AG08396 (cell line): ENCODE measurements at places on chromosomes 12 and 14.

DNA sequence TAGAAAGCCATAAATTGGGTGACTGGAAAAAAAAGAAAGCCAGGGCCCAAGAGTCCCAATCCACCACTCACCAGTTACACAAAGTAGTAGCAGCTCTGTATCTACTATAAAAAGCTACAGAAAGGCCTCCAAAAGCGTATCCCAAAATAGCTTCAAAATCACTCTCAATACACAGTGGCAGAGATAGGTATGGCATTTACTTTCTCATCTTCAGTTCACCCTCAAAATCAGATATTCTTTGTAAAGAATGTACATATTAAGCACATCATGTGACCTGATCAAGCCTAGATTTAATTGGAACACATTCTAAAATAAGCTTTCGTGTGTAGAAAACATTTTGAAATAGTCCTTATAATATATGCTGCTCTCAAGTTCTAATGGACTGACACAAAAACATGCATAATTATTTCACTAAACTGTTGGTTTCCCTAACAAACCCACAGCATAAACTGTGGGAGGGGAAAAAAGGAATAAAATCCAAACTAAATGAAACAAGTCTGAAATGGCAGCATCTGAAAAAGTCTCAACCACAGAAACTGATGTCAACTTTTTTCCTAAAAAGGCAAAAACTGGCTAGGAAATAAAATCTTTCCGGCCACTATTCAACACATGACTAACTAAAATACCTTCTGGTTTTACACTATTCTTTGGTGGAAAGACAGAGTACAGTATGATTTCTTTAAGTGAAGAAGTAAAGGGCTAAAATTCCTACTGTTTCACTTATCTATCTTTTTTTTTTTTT is 25.9 kb downstream of the UBE2N start:
- DNase-seq: no peak

GRCh38 chr12:124517260-124518050 is 50.0 kb downstream of the NCOR2 start:
- peak; percentile 63 for DNase-seq

DNA sequence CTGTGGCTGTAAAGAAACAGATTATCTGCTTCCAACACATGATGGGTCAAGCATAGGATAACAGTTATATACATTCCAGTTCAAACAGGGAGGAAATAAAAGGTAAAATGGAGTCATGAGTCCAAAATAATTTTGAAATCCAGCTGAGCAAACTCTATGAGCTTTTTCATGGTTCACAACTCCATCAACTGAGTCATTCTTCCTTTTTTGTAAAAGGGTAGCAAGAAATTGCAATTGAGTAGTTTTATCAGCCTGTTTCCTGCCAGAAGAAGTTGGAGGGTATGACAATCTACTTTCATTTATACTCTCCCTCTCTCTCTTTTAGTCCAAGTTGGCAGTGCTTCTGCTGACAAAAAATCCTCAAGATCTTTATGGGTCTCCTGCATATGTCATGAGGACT is 95.6 kb downstream of the CPNE8 start:
- DNase-seq: no peak

DNA sequence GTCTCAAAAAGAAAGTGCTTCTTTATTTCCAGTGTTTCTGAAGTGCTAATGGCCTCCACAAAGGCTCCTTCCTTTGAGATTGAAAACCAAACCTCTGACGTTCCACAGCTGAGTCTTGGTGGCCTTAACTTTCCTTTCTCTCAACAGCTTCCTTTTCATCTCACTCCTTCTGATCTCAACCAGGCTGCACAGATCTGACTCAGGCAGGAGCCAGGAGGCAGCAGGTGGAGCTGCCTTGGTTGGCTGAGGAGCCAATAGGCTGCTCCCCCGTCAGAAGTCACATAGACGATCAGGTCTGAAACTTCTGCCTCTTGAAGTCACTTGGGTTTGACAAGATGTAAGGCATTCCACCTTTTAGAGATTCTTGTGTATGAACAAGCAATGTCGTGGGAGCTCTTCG is 9.1 kb upstream of the KCNA5 start:
- DNase-seq: no peak

DNA sequence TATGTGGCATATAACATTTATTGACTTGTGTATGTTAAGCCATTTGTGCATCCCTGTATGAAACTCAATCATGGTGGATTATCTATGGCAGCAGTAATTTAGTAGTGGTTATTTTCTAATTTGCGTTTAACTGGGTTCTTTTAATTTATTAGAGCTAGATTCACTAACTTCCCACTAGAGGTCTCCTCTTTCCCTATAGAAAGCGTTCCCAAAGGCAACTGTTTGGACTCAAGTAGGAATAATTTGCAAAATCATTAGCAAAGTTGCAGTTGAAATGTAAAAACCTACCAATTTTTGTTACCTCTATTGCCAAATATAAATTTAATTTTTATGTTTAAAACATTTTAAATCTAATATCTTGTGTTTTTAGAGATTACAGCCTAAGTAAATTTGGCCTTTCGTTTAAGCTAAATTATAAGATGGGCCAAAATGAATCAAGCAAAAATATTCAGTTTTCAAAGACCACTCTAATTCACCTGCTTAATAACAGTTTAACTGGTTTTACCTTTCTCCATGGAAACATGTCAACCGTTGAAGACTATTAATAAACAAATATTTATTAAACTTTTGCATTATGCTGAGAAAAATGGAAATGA is 6.0 kb downstream of the DMAC2L start:
- no peak for DNase-seq

- DNase-seq: no peak
These were observed 160.2 kb downstream of the PELI2 start for GRCh38 chr14:56278383-56278782.

DNA sequence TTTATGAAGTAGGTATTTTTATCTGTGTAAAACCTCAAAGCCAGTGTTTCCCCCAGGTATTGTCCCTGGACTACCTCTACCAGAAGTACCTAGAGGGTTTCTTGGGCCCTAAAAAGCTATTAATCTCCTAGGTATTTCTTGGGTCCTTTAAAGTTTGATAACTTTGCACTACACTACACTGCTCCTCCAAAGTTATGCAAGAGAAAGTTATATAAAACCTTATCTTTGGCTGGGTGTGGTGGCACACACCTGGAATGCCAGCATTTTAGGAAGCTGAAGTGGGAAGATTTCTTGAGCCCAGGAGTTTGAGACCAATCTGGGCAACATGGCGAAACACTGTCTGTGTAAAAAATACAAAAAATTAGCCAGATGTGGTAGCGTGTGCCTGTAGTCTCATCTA is 34.9 kb downstream of the PTPN21 start:
- DNase-seq: no peak

DNA sequence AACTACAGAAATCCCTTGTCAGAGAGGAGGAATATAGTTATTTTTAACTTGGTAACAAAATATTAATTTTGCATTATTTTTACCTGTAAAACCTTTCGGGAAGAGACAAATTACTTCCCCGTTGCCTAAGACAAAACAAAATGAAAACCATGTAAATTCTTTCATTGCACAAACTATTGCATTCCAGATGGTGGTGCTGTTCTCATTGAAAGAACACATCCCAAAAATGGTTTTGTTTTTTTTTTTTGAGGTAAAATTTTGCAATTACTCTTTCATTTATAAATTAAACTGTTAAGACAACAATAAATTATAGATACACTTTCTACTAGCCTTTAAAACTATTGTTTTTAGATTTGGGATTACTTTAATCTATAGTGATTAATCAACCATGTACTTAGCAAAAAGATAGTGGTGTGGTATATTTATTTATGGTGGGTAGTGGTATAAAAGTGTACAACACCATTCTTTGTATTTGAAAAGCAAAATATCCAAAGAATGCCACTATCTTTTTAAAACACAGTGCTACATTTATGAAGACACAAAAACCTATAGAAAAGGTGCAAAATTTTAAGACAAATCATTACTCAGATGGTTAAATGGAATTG is 115.5 kb downstream of the SLC38A1 start:
- peak; percentile 21 for DNase-seq

- DNase-seq: no peak
These were observed 313.1 kb downstream of the SLC6A15 start for GRCh38 chr12:84599539-84599938.

- DNase-seq: peak; percentile 46
These were observed 1.4 kb downstream of the WSB2 start for GRCh38 chr12:118059341-118060191.

DNA sequence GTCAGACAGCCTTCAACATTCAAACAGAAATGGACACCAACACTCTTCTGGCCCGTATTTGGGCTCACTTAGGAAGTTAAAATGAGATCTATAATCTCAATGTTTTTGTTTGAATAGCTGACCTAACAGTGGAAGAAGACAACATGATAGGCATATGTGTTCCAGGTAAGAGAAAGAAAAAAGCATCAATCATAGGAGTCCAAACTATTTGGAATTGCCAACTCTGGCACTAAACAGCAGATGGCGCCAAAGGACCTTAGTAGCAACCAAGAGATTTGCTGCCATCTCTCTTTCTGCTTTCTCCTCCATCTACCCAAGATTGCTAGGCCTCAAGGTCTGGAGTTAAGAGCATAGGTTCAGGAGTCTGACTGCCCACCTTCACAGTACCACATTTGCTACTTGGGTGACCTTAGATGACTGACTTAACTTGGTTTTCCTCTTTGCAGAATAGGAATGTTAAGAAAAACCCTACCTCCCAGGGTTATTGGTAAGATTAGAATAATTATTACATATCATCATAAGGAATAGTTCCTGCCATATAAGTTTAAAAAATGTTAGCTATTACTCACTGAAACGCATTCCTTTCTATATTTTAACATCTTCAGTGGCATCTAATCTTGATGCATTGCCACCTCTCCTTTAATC is 30.2 kb downstream of the PEX5 start:
- DNase-seq: peak; percentile 65

DNA sequence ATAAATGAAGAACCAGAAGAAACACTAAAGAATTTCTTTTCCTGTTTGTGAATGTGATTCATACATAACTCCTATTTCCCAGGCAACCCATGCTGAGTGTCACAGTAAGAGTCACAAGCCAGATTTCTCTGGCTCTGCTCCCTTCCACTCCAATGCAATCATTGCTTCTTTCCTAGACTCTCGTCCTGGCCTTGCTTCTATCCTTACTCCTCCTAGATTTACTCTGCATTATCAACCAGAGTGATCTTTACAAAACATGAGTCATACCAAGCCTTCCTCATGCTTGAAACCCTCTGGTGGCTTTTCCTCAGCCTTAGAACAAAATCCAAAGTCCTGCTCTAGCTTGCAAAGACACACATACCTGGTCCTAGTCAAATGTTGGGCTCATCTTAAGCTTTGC is 13.3 kb downstream of the IL22 start:
- peak; percentile 45 for DNase-seq

- no peak for DNase-seq
These were observed 369.3 kb upstream of the DCN start for GRCh38 chr12:91551927-91552326.

DNA sequence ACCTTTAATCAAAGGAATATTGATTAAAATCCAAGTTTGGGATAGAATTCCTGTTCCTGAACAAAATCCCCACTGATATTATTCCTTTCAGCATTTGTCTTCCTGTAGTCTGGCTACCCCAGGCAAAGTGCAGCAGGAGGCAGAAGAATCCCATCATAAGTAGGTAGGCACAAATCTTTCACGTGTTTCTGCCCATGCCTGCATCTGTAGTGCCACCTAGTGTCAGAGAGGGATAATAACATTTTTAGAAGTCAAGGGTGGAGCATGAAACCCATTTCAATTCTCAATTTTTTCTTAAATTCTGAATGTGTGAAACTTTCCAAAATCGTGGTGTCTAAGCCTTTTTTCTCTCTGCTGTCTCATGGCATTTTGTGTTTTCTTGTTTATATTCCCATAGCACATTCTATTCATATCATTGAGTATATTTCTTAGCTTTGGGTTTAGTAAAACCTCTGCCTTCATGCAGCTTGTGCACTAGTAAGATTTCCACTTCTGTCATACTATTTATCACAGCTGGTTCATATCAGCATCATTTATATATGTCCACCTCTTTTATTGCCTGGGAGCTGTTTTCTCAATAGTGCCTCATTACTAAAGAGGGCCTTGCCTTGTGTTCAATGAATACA is 47.8 kb upstream of the RERG start:
- DNase-seq: peak; percentile 63

DNA sequence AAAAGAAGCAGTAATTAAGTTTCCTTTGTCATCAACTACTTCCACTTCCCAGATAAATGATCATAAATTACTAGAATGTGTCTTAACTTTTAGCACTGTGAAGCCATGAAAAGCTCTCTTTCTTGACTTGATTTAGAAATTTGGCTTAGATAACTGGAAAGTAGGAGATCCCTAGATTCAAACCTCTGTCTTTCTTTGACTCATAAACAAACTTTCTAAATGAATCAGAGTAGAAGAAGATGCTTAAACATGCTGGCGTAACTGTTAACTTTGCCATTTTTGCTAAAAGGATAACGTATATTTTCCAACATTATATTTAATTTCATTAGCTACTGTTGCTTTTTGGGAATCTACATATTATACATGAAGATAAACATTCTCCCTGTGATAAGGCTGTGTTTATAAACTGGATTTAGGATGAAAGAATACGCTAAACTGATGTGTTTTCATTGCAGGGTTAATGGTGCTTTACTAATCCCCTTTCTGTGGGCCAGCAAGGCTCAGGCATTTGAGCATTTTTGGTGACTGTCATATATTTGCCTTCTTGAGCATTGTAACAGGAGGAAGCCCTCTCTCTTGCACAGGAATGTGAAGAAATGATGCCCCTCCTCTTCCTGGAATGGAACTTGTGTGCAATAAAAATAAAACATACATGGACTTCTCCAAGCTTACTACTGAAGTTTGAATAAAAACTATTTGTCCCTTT is 301.4 kb downstream of the BMP4 start:
- DNase-seq: no peak

DNA sequence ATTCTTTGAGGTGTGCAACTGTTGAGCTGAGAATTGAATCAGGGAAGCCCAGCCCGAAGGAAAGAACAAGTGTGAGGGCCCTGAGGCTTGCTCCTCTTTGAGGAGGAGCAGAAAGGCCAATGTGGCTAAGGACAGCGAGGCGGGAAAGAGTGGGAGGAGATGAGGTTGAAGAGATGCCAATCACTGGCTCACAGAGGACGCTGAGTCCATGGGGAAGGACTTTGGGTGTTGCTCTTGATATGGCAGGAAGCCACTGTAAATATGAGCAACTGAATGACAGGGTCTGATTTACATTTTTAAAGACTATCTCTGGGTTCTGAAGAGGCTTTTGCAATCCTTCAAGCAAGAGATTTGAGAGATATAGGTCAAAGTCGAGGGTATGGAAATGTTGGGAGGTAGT is 3.3 kb upstream of the APPL2 start:
- no peak for DNase-seq

- DNase-seq: peak; percentile 20
These were observed 14.8 kb upstream of the APOF start for GRCh38 chr12:56377310-56377988.

DNA sequence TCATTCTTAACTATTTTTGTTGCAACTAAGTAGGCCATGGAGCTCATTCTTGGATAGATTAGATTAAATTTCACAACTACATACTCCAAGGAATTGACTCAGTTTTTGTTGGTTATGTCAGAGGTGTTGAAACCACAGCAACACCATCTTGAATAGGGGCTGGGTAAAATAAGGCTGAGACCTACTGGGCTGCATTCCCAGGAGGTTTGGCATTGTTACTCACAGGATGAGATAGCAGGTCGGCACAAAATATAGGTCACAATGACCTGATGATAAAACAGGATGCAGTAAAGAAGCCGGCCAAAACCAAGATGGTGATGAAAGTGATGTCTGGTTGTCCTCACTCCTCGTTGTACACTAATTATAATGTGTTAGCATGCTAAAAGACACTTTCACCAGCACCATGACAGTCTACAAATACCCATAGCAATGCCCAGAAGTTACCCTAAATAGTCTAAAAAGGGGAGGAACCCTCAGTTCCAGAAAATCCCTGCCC is 20.9 kb downstream of the DMAC2L start:
- no peak for DNase-seq

GRCh38 chr12:54127538-54128259 is 61.1 kb downstream of the SMUG1 start:
- no peak for DNase-seq
